ENCODE measurements at places on chromosomes 13 and 19.

GRCh38 chr19:6890401-6890913 lies 3.1 kb downstream of the ADGRE1 start:
- no peak for DNase-seq

DNA sequence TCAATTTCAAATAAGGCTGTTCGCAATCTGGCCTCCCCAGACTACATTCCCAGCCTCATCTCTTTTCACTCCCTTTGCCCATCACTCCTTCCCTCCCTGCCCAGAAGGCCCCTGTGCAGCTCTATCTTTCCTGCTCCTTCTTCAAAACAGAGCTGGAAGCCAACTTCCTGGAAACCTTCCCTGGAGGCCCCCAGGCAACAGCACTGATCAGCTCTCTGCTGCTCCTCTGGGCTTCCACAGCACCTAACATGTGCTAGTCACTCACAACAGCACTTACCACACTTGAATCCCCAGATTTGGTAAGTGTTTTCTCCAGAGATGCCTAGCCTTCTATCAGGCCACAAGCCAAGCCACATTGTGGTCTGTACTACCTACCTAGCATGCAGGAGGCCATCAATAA lies 9.5 kb downstream of the SMAD9 start:
- DNase-seq = no peak

DNA sequence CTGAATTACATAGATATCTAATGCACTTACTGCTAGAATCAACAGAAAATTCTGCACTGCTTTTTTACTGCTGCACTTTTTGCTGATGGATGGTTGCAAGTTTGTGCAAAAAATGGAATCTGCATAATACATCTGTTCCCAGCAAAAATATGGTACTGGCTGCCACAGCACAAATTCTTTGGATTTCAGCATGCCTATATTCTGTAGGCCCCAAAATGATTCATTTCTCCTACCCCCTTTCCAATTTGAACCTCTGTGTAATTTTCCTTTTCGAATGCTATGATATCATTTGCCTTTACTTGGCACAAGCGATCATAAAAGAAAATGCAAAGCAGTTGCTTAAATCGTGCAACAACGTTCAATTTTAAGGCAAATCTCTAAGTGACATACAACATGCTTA lies 524.2 kb upstream of the NBEA start:
- no peak for DNase-seq

DNA sequence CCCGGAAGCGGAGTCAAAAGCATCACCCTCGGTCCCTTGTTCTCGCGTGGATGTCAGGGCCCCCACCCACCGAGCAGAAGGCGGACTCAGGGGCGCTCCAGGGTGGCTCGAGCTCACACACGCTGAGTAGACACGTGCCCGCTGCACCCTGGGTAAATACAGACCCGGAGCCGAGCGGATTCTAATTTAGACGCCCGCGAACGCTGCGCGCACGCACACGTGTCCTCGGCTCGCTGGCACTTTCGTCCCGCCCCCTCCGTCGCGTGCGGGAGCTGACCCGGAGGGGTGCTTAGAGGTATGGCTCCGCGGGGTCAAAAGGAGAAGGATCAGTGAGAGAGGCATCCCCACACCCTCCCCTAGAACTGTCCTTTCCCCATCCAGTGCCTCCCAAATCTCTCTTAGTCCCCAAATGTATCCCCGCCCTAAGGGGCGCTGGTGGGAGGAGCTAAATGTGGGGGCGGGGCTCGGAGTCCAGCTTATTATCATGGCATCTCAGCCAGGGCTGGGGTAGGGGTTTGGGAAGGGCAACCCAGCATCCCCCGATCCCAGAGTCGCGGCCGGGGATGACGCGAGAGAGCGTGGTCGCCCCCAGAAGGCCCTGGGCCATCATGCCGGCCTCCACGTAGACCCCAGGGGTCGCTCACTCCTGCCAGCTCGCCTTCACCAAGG lies 451 bp upstream of the ICAM5 start:
- peak; percentile 75 for DNase-seq

GRCh38 chr19:45156011-45156630 lies 4.7 kb downstream of the NKPD1 start:
- DNase-seq = peak; percentile 18

GRCh38 chr13:97257800-97258799 lies 36.0 kb downstream of the MBNL2 start:
- peak; percentile 56 for DNase-seq

DNA sequence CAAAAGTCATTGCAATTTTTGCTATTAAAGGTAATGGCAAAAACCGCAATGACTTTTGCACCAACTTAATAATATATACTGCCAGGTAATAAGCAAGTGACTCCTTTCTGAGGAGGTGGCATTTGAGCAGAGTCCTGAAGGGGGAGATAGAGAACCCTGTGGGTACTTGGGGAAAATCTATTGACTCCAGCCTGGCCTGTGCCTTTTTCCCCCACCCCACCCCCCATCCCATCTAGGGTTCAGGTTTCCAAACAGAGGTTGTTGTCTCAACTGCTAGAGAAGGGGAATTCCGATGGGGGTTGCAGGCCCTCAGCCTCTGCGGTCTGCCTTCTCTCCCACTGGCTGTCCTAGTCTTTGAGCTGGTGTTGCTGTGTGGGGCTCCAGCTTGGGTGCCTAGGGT lies 11.5 kb downstream of the S1PR2 start:
- DNase-seq = peak; percentile 75

DNA sequence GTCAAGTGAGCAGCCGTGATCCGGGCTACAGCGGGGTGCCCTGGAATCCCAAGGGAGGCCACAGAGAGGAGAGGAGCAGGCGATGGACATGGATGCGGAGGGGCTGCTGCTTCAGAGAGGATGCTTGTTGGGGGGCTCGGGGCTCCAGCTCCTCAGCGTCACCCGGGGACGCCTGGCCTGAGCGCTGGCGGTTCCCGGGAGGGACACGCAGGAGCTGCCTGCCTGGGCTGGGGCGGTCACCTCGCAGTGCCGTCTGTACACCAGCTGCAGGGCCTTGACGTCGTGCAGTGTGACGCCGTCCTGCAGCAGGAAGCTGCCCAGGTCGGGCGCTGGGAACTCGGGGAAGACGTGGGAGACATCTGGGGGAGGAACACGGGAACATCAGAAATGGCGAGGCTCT lies 29.9 kb upstream of the RANBP3 start:
- no peak for DNase-seq

DNA sequence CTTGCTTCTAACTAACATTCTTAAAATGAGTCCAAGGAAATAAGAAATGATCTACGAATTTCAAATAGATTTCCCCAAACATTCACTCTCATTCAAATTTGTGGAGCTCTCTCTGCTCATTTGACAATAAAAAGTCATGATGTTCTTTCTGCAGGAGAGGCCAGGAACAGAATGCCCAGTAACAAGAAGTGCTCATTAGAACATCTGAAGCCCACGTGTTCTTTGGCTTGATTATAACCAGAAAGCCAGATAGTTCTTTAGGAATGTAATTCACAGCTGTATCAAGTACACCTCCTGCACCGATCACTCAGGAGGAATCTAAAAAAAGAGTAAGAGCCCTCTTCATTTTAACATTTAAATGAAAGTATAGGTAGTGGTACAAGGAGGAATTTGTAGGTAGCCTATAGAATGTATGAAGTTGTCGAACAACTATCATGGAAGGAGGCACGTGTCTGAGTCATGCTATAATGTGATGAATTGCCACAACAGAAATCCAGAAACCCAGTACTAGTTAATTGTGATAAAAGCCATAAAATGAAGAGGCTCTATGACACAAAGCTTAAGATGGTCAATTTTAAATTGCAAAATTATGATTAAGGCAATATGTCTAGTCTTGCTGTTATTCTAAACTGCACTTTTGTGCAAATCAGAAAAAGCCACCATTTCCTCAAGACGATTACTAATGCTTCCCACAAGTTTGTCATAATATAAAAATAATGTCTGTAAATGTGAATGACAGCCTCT lies 12.8 kb downstream of the MEDAG start:
- no peak for DNase-seq

DNA sequence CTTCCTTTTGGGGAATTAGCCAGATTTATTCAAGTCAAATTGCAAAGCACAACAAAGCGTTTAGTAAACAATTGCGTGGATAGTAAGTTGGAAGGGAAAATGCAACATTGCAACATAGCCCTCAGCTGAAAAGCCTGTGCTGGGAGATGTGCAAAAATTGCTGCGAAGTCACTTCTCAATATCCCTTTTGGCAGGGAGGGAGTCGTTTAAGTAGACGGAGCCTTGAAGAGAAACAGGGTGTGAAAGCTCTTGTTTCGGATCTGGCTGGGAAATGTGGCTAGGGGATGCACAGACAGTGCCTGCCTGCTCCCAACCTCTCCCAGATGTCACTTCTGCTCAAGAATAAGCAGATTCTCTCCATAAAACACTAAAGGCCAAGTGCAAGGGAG lies 56.8 kb downstream of the SLC7A1 start:
- no peak for DNase-seq

GRCh38 chr13:39982745-39983144 lies 327.3 kb downstream of the COG6 start:
- DNase-seq = no peak

DNA sequence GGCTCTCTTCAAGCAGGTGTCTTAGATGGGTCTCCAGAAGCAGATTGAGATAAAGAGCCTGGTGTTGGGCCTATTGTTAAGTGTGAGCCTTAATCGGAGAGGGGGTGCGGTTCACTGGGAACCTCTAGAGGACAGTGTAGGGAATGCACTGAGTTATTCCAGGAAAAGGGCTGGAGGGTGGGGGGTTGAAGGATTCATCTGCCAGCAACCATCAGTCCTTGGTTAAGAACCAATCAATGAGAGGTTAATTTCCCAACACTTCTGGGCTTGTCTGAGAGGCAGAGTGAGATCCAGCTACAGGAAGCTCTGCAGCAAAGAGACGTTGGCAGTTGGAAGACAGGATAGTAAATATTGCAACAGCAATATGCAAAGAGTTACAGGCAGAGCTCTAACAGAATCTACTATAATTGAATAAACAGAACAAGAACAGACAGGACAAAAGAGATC lies 28.7 kb downstream of the CYP4F2 start:
- peak; percentile 56 for DNase-seq

- DNase-seq = no peak
Measured at GRCh38 chr13:21322327-21322965, 136.7 kb downstream of the ZDHHC20 start.

DNA sequence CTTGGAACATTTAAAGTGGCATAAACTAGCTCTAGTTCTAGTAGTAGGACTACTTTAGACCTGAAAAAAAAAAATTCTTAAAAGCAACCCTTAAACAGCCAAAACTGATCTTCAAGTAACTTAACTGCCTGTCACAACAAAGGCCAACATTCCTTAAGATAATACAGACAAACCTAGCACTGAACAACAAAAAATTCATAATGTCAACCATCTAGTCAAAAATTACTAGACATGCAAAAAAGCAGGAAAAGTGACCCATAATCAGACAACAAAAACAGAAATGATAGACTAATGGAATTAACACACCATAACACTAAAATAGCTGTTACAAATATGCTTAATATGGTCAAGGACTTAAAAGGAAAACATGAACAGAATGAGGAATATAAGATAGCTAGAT lies 6.7 kb downstream of the SLC6A16 start:
- no peak for DNase-seq

GRCh38 chr19:53868091-53868891 lies 608 bp downstream of the MYADM start:
- peak; percentile 62 for DNase-seq

- DNase-seq = no peak
Measured at GRCh38 chr19:9075064-9075949, 11.6 kb upstream of the OR1M1 start.

GRCh38 chr13:27663947-27664346 lies 42.3 kb downstream of the POLR1D start:
- DNase-seq = no peak

GRCh38 chr13:39811696-39812095 lies 156.2 kb downstream of the COG6 start:
- DNase-seq = no peak

DNA sequence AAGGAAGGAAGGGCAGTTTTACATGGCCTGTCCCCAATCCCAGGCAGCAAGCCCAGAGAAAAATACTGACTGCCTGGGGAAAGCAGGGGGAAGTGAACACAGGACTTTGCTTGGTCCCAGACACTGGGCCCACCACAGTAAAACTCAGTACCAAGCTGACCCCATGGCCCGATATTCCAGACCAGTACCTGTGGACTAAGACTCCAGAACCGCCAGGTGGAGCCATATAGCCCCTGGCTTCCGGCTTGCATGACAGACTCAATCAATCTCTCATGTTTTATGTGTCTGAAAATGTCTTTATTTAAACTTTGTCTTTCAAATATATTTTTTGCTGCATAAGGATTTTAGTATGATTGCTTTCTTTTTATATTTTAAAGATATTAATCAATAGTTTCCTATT lies 767.9 kb upstream of the SLITRK6 start:
- DNase-seq = no peak

GRCh38 chr19:41426952-41427646 lies at the start of gene B3GNT8:
Gene B3GNT8 (minus strand): TSS chr19:41427374. CDS start chr19:41426778, 596 bp downstream.
- peak; percentile 86 for DNase-seq

DNA sequence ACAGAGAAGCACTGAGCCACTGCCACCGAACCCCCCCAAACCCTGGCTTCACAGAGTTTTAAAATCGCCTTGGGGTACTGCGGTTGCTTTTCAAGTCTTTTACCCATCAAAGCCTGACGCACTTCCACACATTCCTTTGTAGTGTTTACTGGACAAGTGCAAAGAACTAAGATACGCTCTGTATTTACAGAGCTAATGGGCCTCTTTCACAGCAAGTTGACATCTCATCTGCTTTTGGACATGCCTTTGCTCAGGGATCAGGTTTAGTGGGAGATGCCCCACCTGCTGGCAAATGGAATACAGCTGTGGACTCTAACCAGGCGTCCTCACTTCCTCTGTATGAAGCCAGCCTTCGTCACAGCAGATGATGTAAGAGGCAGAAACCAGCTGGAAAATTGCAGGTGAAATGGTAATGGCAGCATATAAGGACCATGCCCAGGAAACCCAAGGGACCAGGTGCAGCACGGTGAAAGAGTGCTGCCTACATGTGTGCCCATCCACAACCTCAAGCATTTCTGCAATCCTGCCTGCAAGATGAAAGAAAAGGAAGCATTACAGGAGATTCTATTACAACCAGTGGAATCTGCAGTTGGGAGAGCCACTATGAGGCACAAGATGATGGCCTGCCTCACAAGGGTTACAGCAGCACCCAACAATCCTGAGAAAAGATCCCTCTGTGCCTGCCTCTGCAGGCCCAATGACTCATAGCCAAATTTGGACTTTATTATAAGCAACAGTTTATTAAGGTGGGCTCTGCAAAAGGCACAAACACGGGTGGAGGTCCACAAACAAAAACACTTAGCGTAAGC lies 34.7 kb downstream of the BRD4 start:
- no peak for DNase-seq

GRCh38 chr13:71605744-71606143 lies 261.3 kb downstream of the DACH1 start:
- DNase-seq = no peak

- DNase-seq = no peak
Measured at GRCh38 chr19:39380521-39381502, 10.1 kb downstream of the PAF1 start.

- no peak for DNase-seq
Measured at GRCh38 chr13:20127262-20127561, 33.6 kb downstream of the GJA3 start.

GRCh38 chr13:68026077-68026476 lies 795.9 kb upstream of the PCDH9 start:
- DNase-seq = no peak

- no peak for DNase-seq
Measured at GRCh38 chr13:22828081-22828480, 352.7 kb upstream of the SGCG start.
